ENCODE measurements at places on chromosomes 7 and 10. TPM values are rescaled to one million over a fixed set of nuclear protein-coding genes. Genes with fewer than 3 reads are reported as not detected.

DNA sequence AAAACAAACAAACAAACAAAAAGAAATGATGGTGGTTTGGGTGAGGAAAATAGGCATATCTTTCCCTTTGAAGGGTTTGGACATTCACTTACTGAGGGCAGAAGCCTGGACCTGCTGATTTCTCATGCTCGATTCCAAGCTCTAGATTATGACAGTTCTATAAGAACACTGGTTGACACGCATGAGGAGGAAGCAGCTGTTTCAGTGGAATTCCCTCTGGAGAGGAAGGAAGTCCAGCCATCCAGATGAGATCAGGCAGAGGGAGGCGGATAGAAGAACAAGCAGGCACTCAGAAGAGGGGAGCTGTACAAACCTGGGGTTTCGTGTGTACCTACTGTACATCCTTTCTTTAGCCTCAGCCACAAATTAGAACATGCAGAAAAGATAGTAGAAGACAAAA is 691.9 kb downstream of the INHBA start:
- no peaks in the 10 kb centered on the region for H3K27me3 ChIP-seq
- no peak overlapping the region for H3K4me3 ChIP-seq
- no peaks in the 10 kb centered on the region for H3K4me1 ChIP-seq

VTI1A gene
- 20.1 TPM for total RNA-seq

GRCh38 chr10:44715136-44715535 is 196.0 kb upstream of the TMEM72 start:
- no peaks in the 10 kb centered on the region for H3K36me3 ChIP-seq
- H3K4me1 ChIP-seq = no peaks in the 10 kb centered on the region
- H3K27ac ChIP-seq = no peak overlapping the region
- DNase-seq = no peak
- H3K4me3 ChIP-seq = no peak overlapping the region

DNA sequence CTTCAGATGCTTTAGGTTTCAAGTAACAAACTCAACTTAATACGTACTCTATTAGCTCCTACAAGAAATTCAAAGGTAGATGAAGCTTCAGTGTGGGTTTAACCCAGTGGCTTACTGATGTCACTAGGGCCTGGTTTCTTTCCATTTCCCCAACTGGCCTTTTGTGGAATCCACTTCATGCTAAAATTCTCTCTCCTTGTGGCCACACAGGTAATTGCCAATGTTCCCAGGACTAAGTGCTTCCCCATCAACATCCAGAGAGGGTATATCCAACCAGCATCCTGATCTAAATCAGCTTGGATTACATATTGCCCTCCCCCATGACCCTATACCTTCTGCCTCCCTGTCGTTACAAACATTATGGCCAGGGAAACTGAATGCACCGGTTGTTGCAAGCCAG is 10.7 kb downstream of the FBXL13 start:
- no peak for DNase-seq
- H3K4me3 ChIP-seq = no peak overlapping the region
- no peaks in the 10 kb centered on the region for H3K27me3 ChIP-seq
- no peaks in the 10 kb centered on the region for H3K4me1 ChIP-seq

GRCh38 chr10:78776756-78777155 is 292.0 kb upstream of the ZMIZ1 start:
- peaks cover 22% of the 10 kb centered on the region for H3K4me1 ChIP-seq
- DNase-seq = no peak
- no peak overlapping the region for H3K4me3 ChIP-seq
- H3K36me3 ChIP-seq = no peaks in the 10 kb centered on the region

DNA sequence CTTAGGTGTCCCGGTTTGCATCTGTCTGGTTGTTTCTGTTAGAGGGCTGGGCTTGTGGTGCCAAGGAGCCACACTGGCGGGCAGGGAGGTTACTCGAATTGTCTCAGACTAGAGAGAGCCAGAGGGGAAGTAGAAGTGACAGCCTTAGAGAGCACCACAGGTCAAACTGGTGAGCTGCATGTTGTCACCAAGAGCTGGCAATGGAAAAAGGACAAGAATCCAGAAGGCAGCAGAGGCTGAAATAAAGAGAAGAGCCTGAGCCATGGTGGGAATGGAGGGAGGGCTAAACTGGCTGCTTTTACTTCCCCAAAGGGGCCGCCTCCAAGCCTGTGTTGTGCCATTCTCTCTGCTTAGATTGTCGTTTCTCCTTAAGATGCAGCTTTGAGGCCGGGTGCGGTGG is 31.1 kb upstream of the RHBDD2 start:
- no peak for DNase-seq
- H3K4me1 ChIP-seq = no peaks in the 10 kb centered on the region
- H3K27me3 ChIP-seq = no peaks in the 10 kb centered on the region
- no peak overlapping the region for H3K27ac ChIP-seq
- H3K4me3 ChIP-seq = no peak overlapping the region

GRCh38 chr7:45020915-45021314 is 20.9 kb downstream of the CCM2 start:
- no peak overlapping the region for H3K27ac ChIP-seq
- H3K4me1 ChIP-seq = no peaks in the 10 kb centered on the region
- H3K27me3 ChIP-seq = no peaks in the 10 kb centered on the region
- H3K36me3 ChIP-seq = no peaks in the 10 kb centered on the region
- no peak overlapping the region for H3K4me3 ChIP-seq

- DNase-seq = no peak
- no peaks in the 10 kb centered on the region for H3K36me3 ChIP-seq
- peaks cover 1% of the 10 kb centered on the region for H3K27me3 ChIP-seq
- no peak overlapping the region for H3K4me3 ChIP-seq
- H3K27ac ChIP-seq = no peak overlapping the region
- peaks cover 8% of the 10 kb centered on the region for H3K4me1 ChIP-seq
Measured at GRCh38 chr7:151020231-151020630, 4.1 kb downstream of the ATG9B start.

- no peak for DNase-seq
- peak overlapping the region; percentile 69 for H3K27ac ChIP-seq
- peaks cover 25% of the 10 kb centered on the region for H3K36me3 ChIP-seq
- H3K4me3 ChIP-seq = peak overlapping the region; percentile 98
Measured at GRCh38 chr10:95655571-95656290, 780 bp downstream of the ALDH18A1 start.

DNA sequence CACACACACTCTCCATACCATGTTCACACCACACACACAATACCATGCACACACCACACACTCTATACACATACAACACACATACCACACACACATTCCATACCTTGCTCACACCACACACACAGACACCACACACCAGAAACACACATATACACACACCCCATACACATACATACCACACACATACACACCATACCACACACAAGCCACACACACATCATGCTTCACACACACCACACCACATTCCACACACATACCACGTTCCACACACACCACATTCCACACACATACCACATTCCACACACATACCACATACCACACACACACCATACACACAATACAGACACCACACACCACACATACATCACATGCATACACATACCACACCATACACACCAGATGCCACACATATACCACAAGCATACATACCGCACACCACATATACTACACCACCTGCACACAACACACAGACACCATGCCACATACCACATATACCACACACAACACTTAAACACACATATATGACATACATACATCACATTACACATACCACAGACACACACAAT is 282.7 kb downstream of the POU6F2 start:
- H3K36me3 ChIP-seq = no peaks in the 10 kb centered on the region
- H3K4me3 ChIP-seq = no peak overlapping the region
- H3K4me1 ChIP-seq = no peaks in the 10 kb centered on the region
- H3K27me3 ChIP-seq = no peaks in the 10 kb centered on the region
- no peak for DNase-seq
- no peak overlapping the region for H3K27ac ChIP-seq

PLPP4 gene
- not detected for total RNA-seq

- no peaks in the 10 kb centered on the region for H3K27me3 ChIP-seq
- H3K27ac ChIP-seq = no peak overlapping the region
- no peaks in the 10 kb centered on the region for H3K4me1 ChIP-seq
- DNase-seq = no peak
Measured at GRCh38 chr7:85021101-85021704, 165.7 kb downstream of the SEMA3D start.

DNA sequence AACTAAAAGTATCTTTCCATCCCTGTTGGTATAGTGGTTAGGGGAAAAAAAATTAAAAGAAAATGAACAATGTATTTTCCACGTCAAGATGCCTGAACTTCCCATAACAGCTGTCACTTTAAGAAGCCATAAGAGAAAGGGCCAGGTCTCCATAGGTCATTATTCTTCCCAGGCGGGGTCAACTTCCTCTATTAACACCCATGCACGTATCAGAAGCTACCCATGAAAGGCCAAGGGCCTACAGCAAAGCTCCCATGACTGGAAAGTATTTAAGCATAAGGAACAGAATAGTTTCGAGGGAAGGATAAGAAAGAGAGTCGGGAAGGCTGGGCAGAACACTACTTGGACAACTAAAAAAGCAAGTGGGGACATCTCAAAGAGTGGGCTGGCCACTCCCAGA is 40.1 kb downstream of the RBM28 start:
- peaks cover 5% of the 10 kb centered on the region for H3K36me3 ChIP-seq
- no peak overlapping the region for H3K4me3 ChIP-seq

GRCh38 chr7:68043546-68043945 is 1046.9 kb downstream of the TYW1 start:
- no peak for DNase-seq
- no peak overlapping the region for H3K4me3 ChIP-seq
- H3K27ac ChIP-seq = no peak overlapping the region
- no peaks in the 10 kb centered on the region for H3K36me3 ChIP-seq

GRCh38 chr7:71626206-71626605 is 494.3 kb downstream of the GALNT17 start:
- peaks cover 4% of the 10 kb centered on the region for H3K4me1 ChIP-seq
- H3K4me3 ChIP-seq = no peak overlapping the region
- no peaks in the 10 kb centered on the region for H3K36me3 ChIP-seq
- H3K27ac ChIP-seq = no peak overlapping the region
- no peaks in the 10 kb centered on the region for H3K27me3 ChIP-seq

ARMC10 gene
- 21.5 TPM for total RNA-seq

DNA sequence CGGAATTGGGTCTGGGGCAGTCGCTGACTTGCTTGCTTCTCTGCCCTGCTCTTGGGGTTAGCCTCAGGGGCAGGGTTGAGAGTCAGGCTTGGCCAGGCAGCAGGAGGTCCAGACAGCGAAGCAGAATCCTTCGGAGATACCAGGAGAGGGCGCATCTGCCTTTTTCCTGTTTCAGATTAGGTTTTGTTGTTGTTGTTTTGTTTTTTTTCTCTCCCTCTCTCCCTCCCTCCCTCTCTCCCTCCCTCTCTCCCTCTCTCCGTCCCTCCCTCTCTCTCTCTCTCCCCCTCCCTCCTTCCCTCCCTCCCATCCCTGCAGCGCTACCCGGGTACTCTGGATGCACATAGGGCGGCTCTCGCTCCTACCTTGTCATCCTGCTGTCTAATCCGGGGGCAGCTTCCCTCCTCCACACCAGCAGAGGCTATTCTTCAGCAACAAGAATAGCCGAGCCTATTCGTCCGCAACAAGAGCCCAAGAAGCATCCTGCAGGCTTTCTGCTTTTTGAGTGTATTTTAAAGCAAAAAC is 758 bp upstream of the OPTN start:
- H3K4me1 ChIP-seq = peaks cover 12% of the 10 kb centered on the region
- peaks cover 5% of the 10 kb centered on the region for H3K36me3 ChIP-seq
- H3K4me3 ChIP-seq = peak overlapping the region; percentile 99
- H3K27me3 ChIP-seq = no peaks in the 10 kb centered on the region

GRCh38 chr10:131897297-131897899 is 3.4 kb upstream of the PPP2R2D start:
- no peak overlapping the region for H3K4me3 ChIP-seq
- no peak for DNase-seq
- no peaks in the 10 kb centered on the region for H3K36me3 ChIP-seq
- peaks cover 6% of the 10 kb centered on the region for H3K4me1 ChIP-seq
- no peak overlapping the region for H3K27ac ChIP-seq
- peaks cover 33% of the 10 kb centered on the region for H3K27me3 ChIP-seq

DNA sequence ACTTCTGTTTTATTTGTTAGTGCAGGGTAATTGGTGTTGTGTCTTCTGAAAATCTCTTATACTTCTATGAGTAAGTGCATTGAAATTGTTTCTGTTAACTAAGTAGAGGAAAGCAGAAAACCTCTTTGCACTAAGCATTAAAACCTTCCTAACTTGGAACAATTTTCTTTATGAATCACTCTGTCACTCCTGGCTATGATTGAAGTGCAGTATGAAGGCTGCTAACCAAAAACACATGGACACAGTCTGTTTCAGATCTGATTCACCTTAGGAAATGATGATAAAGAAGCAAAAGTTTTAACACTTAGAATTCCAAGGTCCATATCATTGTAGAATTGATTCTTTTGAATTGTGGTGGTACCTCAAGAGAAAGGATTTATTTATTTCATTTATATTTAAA is 41.9 kb downstream of the MET start:
- H3K27ac ChIP-seq = no peak overlapping the region
- H3K4me1 ChIP-seq = peaks cover 27% of the 10 kb centered on the region
- H3K4me3 ChIP-seq = no peak overlapping the region

DNA sequence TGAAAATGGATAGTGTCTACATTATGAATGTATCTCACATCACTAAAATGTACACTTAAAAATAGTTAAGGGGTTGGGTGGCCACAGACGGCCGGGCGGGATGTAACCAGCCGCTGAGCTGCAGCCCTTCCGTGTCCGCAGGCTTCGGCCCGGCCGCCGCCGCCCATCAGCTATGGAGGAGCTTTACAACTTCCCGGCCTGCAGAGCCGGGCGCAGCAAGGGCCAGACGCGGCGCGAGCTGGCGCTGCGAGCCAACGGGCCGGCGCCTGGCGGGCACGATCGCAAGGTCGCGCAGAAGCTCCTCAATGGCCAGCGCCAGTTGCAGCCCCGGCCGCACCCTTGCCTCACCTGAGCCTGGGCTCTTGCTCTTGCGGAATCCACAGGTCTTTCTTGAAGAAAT is 69.1 kb downstream of the KMT2C start:
- no peak overlapping the region for H3K4me3 ChIP-seq
- H3K36me3 ChIP-seq = no peaks in the 10 kb centered on the region
- peaks cover 71% of the 10 kb centered on the region for H3K4me1 ChIP-seq
- peak overlapping the region; percentile 48 for H3K27ac ChIP-seq
- DNase-seq = no peak
- no peaks in the 10 kb centered on the region for H3K27me3 ChIP-seq

- H3K4me3 ChIP-seq = no peak overlapping the region
- H3K36me3 ChIP-seq = no peaks in the 10 kb centered on the region
Measured at GRCh38 chr10:9198611-9199010, 1144.1 kb downstream of the GATA3 start.

SLIT1 gene
- 0.05 TPM for total RNA-seq

GRCh38 chr7:107085180-107085579 is 40.7 kb downstream of the PRKAR2B start:
- H3K27me3 ChIP-seq = no peaks in the 10 kb centered on the region
- DNase-seq = no peak
- no peaks in the 10 kb centered on the region for H3K36me3 ChIP-seq
- H3K4me1 ChIP-seq = no peaks in the 10 kb centered on the region
- no peak overlapping the region for H3K27ac ChIP-seq

VPS41 gene
- total RNA-seq = 13.8 TPM
